Adrenal gland (tissue), 19 donors: ENCODE measurements at places on chromosomes 7 and 10.

- DNase-seq = peak; percentile 60
These were observed 24.4 kb upstream of the PPIF start for GRCh38 chr10:79322616-79323543.

DNA sequence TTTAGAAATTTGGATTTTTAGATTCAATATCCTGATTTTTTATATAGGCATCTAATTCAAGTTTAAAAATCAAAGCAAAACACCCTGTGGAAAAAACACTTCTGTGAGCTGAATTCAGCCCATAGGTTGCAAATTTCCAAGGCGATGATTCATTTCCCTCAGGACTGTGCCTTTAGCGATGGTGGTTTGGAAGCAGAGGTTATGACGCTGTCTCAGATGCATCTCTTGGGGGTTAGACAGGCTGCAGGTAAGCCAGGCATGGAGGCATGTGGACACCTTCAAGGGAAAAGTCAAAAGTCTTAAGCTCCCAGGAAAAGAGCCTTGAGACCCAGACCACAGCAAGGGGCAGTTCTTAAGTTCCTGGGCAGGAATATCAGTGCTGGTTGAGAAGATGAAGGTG lies 9.5 kb upstream of the FRA10AC1 start:
- no peak for DNase-seq

DNA sequence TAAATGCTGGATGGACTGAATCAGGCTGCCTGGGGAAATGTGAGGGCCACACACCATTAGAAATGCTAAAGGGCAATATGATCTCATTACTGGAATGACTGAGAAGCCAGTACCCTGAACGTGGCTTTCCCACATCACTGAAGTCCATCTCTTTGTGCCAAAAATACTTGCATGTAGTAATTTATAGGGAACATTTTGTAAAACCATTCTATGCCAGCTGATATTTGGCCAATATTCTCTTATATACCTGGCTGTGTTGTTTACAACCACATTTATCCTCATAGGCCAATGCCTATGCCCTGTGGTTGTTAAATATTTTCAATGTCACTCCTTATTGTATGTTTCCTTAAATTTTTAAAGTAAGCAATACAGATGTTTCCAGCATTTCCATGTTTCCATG lies 111.6 kb downstream of the C10orf90 start:
- DNase-seq = no peak

DNA sequence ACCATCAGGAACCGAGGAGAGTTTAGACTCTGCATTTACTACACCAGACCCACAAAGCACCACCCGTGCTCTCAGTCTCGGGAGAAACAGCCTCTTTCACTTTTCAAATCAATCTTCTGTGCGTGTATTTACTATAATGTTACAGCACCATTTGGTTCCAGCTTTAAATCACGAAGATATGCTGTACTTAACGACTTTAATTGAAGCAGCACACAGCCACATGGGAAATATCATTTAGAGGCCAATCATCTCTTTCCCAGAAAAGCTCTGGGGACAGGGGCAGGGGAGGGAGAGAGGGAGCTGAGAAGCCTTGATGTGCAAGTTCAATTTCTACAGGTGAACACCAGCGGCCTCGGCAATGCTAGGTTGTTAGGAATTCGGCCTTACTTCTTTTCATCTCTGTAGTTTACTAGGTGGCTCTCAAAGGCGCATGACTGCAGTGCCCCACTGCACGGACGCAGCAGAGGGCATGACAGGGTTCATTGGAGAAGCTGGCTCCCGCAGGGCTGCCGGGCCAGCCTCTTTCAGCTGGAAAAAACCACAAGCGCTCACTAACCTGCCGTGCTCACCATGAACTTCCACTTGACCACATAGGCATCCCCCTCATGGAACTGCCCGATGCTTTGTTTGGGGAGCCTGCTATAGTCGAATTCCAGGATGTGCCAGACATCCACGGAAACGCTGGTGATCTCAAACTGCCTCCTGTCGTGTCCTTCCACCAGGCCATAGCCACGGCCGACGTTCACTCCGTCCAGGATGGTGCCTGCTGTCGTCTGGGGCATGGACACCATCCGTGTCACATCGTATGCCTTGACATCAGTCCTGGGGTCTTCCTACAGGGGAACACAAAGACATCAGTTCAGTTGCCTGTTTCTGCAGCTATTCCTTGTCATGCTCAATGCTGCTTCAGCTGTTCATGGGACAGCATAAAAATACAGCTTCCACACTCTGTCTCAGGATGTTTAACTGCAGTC lies 154.5 kb downstream of the SVIL start:
- DNase-seq = no peak

- DNase-seq = no peak
These were observed 141.7 kb upstream of the SEMA3A start for GRCh38 chr7:84336303-84336702.

DNA sequence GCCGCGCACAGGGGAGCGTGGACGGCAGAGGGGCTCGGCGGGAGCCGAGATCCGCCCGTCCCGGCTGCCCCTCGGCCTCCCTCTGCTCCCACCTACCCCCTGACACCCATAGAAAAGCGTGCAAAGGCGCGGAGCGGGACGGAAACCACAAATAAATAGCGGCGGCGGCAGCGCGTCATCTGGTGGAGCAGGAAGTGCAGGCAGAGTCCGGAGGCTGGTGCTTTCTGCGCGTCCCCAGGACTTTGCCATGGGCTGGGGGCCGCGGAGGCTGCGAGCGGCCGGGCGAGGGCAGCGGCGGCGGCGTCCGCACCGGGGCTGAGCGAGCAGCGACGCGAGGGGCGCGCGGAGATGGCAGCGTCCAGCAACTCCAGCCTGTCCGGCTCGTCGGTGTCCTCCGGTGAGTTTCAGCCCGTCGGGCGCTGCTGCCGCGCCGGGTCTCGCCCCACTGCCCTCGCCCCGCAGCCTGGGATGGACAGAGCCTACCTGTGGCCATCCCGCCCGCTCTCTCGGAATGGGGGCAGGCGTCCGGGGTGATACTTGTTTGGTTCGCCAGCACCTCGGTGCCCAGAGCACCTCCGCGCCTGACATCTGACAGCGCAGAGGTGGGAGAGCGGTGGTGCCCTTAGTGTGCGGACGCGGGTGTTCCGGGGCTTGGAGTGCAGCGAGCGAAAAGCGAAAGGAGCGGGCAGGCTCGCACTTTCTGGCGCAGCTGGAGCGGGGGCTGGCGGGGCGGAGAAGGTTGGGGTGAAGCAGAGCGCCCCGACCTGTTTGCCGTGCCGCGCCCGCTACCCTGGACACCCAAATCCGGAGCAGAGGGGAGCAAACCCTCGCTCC lies at the start of gene CHN2:
Gene CHN2 (plus strand): TSS at position 182 of the 834 bp plus-strand sequence.
- DNase-seq = peak; percentile 59

- no peak for DNase-seq
These were observed 113.6 kb downstream of the CCNY start for GRCh38 chr10:35449944-35450343.

GRCh38 chr10:27446091-27446918 lies 57.8 kb upstream of the RAB18 start:
- DNase-seq = no peak

DNA sequence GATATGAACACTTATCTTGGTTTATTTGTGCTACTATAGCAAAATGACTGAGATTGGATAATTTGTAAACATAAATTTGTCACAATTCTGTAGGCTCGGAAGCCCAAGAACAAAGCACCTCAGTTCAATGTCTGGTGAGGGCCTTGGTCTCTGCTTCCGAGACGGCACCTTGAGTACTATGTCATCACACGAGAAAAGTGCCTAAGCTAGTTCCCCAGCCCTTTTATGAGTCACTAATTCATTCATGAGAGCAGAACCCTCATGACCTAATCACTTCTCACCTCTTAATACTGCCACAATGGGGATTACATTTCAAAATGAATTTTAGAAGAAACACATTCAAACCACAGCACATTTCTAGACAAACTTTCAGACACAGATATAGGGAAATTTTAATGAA lies 52.0 kb upstream of the PRSS1 start:
- no peak for DNase-seq

GRCh38 chr7:326809-327232 lies 36.9 kb downstream of the FOXL3 start:
- DNase-seq = no peak

DNA sequence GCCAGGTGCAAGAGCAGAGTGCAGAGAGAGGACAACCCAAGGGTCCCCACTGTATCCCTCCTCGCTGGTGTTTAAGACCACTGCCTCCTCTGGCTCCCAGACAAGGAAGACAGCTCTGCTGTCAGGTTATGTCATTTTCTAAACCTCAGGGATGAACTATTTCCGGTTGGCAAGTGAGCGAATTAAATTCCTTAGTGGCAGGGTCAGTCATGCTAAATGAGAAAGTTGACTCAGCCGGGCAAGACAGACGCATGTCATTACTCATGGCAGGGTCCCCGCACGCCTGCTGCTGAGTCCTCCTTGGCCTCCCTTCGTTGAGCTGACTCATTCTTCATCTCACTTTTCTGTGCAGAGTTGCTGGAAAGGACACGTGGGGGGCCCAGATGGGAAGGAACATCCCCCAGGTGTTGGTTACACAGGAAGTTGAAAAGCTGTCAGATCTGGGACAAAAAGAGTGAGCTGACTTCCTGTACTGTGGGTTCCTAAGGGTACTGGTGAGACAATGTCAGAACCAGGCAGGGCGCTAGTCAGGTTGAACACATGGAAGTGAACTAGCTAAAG lies 47.1 kb upstream of the UCN3 start:
- DNase-seq = no peak

- DNase-seq = no peak
These were observed 62.8 kb downstream of the ADARB2 start for GRCh38 chr10:1674501-1674900.

DNA sequence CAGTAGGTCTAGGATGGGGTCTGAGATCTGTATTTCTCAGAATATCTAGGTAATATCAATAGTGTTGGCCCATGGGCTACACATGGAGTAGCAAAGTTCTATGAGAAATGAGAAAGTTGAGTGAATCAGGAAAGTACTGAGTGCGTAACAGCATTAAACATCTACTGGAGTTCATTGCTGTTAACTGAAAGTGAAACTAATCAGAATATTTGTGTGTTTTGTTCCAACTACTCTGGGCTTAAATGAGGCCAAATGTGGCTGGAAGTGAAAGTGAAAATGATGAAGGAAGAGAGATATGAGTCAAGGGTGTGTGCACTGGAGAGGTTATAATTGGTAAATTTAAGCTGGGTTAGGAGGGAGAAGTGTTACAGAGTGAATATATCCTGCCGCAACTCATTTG lies 46.5 kb downstream of the TMEM106B start:
- no peak for DNase-seq

GRCh38 chr7:131781-132482 lies 60.4 kb upstream of the FAM20C start:
- DNase-seq = no peak

GRCh38 chr10:131849591-131850382 lies 51.0 kb upstream of the PPP2R2D start:
- no peak for DNase-seq

DNA sequence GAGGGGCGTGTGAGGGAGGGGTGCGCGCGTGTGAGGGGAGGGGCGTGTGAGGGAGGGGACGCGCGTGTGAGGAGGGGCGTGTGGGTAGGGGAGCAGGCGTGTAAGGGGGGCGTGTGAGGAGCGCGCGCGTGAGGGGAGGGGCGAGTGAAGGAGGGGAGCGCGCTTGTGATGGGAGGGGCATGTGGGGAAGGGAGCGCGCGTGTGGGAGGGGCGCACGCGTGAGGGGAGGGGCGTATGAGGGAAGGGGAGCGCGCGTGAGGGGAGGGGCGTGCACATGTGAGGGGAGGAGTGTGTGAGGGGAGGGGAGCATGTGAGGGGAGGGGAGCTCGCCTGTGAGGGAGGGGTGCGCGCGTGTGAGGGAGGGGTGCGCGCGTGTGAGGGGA lies 19.1 kb downstream of the MXI1 start:
- peak; percentile 95 for DNase-seq

DNA sequence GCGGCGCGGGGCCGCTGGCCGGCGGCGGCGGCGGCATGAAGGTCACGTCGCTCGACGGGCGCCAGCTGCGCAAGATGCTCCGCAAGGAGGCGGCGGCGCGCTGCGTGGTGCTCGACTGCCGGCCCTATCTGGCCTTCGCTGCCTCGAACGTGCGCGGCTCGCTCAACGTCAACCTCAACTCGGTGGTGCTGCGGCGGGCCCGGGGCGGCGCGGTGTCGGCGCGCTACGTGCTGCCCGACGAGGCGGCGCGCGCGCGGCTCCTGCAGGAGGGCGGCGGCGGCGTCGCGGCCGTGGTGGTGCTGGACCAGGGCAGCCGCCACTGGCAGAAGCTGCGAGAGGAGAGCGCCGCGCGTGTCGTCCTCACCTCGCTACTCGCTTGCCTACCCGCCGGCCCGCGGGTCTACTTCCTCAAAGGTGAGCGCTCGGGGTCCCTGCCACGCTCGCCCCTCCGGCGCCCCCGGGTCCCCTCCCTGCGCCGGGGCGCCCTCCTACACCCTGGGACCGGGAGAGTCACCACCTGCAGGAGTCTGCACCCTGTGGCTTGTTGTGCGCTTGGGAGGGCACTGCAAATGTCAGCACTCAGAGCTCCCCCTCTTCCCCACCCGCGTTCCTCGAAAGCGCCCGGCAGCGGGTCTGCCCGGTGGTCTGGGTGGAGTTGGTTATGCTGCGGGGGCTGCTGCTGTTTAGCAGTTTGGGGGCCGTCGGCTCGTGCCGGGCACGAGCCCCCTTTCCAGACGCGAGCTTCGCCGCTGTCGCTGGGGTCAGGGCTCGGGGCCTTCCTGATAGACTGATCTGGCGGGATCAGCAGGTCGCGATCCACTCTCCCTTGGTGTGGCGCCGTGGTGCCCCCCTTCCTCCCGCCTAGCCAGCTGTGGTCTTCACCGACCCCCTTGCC lies 627 bp downstream of the DUSP5 start:
- peak; percentile 61 for DNase-seq

GRCh38 chr10:90420637-90421318 lies 437.1 kb downstream of the HTR7 start:
- no peak for DNase-seq

DNA sequence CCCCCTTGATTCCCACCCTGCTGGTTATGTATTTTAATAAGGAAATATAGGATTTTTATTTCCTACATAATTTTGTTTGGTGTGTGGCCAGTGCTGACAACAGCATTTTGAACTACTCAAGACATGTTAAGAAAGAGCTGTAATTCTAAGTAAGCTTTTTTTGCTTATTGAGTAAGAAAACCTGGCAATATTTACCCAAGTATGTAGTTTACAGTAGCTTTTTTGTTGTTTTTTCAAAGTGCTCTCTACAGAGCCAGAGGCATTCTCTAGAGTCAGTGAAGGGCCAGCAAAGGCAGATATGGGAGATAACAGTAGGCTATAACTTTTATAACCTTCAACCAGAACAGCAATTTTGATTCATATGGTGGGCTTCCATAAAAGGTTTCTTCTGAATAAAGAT lies 63.2 kb upstream of the TMEM168 start:
- DNase-seq = no peak

GRCh38 chr7:4073052-4073451 lies 609.0 kb upstream of the FOXK1 start:
- DNase-seq = no peak

GRCh38 chr10:18532881-18533535 lies 118.4 kb downstream of the NSUN6 start:
- no peak for DNase-seq

- DNase-seq = no peak
These were observed 79.5 kb downstream of the SGMS1 start for GRCh38 chr10:50544095-50544856.

DNA sequence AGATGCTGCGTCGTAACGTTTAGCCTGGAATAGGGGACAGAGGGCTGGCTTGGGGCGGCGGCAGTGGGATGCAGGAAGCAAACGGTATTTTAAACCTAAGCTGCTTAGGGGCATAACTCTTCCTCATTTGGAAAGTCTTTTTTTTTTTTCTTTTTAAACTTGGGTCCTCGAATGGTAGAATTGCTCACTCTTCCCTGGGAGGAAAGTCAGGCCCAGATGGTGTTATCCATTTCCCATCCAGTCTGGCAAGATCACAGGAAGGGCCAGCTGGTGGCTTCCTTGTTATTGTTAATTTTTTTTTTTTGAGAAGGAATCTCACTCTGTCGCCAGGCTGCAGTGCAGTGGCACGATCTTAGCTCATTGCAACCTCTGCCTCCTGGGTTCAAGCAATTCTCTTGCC lies 56.6 kb downstream of the TMEM209 start:
- no peak for DNase-seq
